ENCODE measurements at places on chromosomes 2 and 18.
A peak's percentile ranks its signal among the peaks of the same experiment; 100 is the strongest.

GRCh38 chr2:110804915-110805314, 72.5 kb downstream of the ACOXL start:
- peak; percentile 63 for DNase-seq

GRCh38 chr2:105188343-105188742, 53.2 kb upstream of the GPR45 start:
- DNase-seq = no peak

DNA sequence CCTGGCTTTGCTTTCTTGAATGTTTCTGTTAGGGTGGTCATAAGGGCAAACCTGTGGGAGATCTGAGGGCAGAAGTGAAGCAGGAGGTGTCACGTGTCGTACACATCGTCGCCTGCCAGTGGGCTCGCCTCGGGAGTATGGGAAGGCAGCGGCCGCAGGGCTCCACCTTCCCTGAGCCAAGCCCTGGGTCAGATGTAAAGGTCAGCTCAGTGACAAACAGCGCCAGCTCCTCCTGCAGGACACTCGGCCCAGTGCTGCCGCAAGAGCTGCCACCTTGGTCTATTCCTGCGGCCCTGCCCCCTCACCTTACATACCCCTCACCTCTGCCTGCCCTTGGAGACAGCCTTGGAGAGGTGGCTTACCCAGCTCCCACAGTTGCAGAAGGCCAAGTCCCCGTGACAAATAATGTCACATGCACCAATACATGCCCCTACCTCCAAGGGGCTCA, 64.2 kb downstream of the PSMG2 start:
- no peak for DNase-seq

- DNase-seq = no peak
Measured at GRCh38 chr2:217935235-217935879, 67.4 kb downstream of the TNS1 start.

DNA sequence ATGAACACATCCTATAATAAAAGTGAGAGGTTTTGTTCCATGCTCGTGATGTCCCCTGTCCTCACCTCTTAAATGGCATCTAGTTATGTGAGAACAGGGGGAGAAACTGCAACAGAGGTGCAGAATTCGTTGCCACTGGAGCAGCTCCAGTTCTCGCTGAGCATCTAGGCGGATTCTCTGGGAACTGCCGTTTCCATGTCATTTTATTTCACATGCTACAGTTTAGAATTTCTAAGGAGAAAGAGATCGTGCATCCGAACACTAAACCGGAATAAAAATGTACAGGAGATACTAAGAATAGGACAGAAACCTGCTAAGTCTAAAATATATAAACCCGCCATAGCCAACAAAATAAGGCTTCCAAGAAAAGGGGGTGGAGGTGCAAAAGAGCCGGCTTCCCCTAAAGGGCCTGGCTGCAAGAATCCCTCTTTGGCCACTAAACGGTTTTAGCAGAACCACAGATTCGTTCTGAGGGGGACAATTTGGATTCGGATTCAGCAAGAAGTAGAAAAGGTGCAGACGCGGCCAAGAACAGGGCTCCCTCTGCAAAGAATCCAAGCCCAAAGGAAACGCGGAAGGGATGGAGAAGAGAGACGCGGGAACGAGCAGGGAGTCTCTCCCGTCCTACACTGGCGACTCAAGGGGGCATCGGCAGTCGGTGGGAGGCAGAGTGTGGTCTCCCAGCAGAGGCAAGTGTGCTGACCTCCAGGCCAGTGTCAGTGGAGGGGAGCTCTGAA, 1.3 kb downstream of the TMEM163 start:
- no peak for DNase-seq

DNA sequence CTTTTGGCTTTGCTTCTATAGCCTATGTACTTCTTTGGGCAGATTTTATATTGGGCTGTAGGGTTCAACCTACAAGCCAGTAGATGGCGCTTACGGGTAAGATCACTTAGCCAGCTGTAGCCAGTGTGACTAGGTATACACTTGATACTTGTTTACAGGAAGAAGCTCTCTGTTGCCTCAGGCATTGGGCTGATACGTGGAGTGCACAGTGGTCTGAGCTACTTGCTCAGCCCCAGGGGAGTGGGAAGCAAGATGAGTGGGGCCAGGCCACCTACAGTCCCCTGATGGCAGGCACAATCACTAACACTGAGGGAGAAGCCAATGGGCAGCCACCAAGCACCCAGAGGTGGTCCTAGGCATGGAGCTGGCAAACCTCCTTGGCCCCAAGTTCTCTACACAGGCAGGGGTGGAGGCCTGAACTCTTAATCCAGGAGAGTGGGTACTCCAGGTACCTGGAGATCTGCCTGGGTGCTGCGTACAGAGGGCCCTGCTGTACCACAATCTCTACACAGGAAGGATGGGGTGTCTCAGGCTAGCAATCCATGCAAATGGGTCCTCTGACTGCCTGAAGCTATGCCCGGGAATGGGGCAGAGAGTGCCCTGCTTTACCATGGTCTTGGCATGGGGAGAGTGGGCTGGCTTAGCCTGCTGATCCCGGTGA, 122.2 kb downstream of the NCOA1 start:
- DNase-seq = peak; percentile 27

GRCh38 chr2:128304715-128305554, 13.7 kb downstream of the HS6ST1 start:
- DNase-seq = no peak

GRCh38 chr2:201580486-201580885, 62.8 kb downstream of the TMEM237 start:
- DNase-seq = no peak

DNA sequence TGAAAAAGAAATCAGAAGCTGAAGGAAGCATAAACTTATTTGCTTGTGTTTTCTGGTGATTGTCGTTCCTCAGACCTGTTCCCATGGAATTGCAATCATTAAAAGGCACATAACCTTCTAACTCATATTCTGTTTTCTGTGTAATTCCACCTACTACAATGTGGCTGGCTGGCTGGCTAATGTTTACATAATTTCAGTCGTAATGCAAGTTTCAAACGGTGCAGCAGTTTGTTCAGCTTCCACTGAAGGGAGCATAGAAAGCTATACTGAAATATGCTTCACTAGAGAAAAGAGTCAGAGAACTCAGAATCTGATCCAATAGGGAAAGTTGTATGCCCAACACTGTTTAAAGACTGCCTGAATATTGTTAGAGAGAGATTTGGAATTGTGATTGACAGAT, 27.1 kb upstream of the SCN7A start:
- no peak for DNase-seq

- no peak for DNase-seq
Measured at GRCh38 chr2:219477815-219478214, 20.9 kb upstream of the GMPPA start.

- no peak for DNase-seq
Measured at GRCh38 chr18:1779587-1779986, 791.7 kb downstream of the METTL4 start.

GRCh38 chr18:12960395-12960794, 12.6 kb downstream of the SEH1L start:
- no peak for DNase-seq

DNA sequence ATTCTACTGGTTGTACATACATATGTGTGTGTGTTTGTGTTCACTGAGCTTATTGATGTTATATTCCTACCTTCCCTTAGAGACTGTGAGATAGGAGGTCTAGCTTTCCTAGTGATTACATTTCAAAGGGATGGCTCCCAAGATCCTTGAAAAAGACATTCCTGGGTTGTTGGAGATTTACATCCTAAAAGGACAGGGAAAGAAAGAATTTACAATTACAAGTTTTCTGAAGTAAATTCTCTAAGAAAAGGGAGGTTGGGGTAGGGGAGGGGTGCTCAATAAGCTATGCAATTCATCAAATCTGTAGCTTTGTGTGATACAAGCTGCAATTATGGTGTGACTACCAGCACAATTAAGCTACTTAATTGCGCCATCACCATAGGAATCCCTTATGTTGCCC, 284.3 kb downstream of the NUP35 start:
- no peak for DNase-seq

DNA sequence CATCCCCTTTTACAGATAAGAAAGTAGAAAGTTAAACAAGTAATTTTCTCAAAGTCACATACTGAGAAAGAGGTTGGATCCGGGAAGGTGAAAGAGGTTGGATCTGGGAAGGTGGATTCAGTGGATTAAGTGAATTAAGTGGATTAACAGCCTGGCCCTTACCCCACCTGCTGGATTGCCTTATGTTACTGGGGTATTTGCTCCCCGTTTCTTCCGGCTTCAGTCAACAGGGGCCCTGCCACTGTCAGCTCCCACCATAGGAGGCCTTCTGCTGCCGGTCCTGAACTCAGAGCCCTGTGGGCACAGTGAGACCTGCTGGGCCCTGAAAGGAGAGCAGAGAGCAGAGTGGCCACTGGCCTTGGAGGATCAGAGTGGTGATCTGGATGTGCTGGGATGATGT, 113.2 kb downstream of the VAPA start:
- DNase-seq = no peak

GRCh38 chr2:204389120-204389519, 156.2 kb upstream of the PARD3B start:
- DNase-seq = no peak

All from CD4-positive, alpha-beta T cell treated with Interleukin-15 for 1 hour (primary cell).